ENCODE measurements at places on chromosomes 4 and X. TPM values are rescaled to one million over a fixed set of nuclear protein-coding genes. Genes with fewer than 3 reads are reported as not detected.

GRCh38 chr4:108024085-108024877, 34.6 kb downstream of the HADH start:
- DNase-seq, result no peak

GRCh38 chr4:148376151-148376550, 66.1 kb downstream of the NR3C2 start:
- no peak for DNase-seq

The FGG gene
- not detected for total RNA-seq

- no peak for DNase-seq
Measured at GRCh38 chr4:56990109-56990905, 11.6 kb downstream of the POLR2B start.

The REELD1 gene
- not detected for total RNA-seq
